ENCODE measurements at places on chromosomes 5 and 9.

DNA sequence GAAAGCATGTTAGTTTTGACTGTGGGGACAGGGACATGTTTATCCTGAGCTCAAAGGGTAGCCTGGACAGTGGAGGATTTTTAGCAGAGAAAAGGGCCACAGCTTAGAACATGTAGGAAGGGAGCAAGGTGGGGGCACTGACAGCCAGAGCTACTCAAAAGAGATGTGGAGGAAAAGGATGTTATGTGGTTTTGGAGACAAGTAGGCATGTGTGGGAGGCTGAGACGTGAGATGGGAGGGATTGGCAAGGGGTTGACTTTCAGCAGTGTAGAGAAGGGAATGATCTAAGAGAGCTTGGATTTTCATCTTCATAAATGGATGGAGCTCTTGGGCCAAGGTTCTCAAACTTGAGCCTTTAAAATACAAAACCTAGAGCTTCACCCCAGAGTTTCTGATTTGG, 24.0 kb downstream of the SYK start:
- no peak for DNase-seq

GRCh38 chr9:122119166-122119521, 26.0 kb upstream of the TTLL11 start:
- no peak for DNase-seq

DNA sequence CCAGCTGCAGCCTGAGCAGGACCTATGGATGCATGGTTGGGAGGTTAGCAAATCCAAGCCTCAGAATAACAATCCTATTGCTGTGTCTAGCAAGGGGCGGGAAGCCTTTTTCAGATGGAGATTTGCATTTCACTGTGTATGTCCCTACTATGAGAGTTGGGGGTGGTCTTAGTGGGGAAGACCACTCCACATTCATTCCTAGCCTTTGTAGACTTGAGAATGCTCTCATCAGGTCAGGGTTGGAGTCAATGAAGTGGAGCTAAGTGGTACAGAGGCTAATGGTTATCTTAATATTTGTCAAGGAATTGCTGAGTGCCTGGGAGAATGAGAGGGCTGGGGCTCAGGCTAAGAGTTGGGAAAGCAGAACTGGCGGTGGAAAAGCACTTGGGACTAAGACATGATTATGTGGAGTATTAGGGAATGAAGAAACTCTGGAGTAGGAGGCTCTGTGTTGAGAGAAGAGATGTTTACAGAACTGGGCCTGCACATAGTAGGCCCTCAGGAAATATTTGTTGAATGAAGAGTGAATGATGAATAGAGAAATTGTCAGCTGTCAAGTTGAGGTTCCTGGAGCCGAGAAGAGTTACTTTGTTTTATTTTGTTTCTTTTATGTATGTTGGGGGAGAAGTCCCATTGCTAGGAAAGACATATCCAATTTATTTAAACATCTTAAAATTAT, 175.5 kb upstream of the SPRY4 start:
- DNase-seq: no peak

- no peak for DNase-seq
These were observed 6.5 kb downstream of the PTPN3 start for GRCh38 chr9:109491590-109491989.

Data from bronchial epithelial cell (primary cell).